ENCODE measurements at places on chromosomes 6 and 20.
A peak's percentile ranks its signal among the peaks of the same experiment; 100 is the strongest.

GRCh38 chr6:151285122-151285521 is 45.4 kb downstream of the AKAP12 start:
- DNase-seq = no peak

- DNase-seq = no peak
Measured at GRCh38 chr6:52552278-52552643, 24.6 kb downstream of the TRAM2 start.

DNA sequence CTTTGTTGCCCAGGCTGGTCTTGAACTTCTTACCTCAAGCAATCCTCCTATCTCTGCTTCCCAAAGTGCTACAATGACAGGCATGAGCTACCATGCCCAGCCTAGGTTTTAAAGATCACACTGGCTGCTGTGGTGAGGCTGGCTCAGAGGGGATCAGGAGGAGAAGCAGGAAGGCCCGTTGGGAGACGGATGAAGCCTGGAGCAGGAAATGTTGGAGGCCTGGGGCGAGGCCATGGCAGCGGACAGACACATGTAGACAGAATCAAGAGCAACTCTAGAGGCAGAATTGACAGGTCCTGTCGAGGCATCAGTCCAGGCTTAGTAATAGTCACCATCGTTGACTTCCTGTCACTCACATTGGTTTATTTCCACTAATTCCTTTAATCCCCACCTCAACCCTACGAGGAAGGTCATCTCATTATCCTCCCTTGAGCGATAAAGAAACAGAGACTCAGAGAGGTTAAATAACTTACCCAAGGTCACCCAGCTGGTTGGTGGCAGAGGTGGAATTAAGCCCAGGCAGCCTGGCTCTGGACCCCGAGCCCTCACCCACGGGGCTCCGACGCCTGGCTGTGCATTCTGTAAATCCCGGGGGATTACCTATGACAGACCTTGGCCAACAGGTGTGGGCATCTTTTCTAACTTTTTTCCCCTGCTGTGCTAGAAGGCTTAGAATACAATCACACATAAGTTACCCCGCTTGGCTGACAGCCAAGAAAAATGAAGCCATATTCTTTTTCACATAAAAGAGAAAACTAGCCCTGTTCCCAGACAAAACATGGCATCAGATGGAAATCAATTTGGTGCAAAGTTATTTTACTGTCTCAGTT is 113.4 kb downstream of the EYA2 start:
- no peak for DNase-seq

GRCh38 chr20:41137614-41138474 is 501 bp downstream of the PLCG1 start:
- DNase-seq = peak; percentile 45

GRCh38 chr20:58883241-58883691 is 30.8 kb downstream of the GNAS start:
- no peak for DNase-seq

- peak; percentile 42 for DNase-seq
Measured at GRCh38 chr20:23205611-23206041, 119.5 kb upstream of the CD93 start.

- no peak for DNase-seq
Measured at GRCh38 chr6:104579310-104579863, 280.3 kb downstream of the HACE1 start.

DNA sequence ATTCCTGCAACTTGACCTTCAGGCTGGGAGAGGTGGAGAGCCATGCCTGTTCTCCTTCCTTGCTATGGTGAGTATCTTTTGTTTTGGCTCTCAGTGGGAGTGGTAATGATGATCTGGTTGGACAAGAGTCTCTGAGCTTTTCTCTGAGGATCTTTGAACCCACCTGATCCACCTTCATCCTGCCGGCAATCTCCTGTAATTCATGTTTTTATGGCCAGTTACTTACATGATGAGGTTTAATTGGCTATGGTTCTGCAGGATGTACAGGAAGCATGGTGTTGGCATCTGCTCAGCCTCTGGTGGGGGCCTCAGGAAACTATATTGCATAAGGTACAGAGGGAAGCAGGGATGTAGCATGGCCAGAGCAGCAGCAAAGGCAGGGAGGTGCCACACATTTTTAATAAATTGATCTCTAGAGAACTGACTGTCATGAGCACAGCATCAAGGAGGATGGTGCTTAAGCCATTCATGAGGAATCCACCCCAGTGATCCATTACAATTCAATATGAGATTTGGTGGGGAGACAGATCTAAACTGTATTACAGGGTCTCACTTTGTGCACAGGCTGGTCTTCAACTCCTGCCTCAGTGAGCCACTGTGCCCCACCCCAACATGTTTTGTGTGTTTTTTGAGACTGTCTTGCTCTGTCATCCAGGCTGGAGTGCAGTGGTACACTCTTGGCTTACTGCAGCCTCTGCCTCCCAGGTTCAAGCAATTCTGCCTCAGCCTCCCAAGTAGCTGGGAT is 10.0 kb downstream of the HSPA1B start:
- DNase-seq = no peak

DNA sequence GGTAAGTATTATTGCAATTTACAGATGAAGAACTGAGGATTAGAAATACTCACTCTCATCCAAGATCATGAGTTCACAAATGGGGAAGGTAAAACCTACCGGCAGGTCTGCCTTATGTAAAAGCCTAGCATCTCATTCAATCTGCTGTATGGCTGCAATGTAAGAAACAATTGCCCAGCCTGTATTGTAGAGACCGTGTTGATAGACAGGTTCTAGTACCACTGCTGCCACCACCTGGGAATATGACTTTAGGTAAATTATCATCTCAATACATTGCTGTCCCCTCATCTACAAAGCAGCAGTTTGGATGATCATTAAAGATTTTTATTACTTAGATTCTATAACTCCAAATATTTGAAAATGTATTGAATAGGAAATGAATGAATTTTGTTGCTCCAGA is 23.3 kb upstream of the ARHGAP18 start:
- no peak for DNase-seq

DNA sequence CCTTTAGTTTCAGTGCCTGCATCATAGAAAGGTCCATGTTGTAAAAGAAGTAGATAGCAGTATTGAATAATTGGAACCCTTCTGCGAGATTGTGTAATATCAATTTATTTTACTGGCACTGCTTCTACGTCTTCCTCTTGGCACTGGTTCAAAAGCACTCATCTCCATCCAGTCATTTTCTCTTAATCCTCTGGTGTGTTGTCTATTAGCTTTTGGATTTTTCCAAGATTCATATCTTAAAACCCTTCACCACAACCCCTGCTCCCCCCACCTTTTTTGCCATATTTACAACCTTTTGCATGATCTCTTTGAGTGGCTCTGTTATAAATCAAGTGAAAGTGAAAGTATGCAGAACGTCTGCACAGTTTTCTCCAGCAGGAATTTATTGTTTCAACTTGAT is 76.6 kb upstream of the HSF2 start:
- DNase-seq = no peak

- DNase-seq = no peak
Measured at GRCh38 chr20:31593221-31594001, 11.7 kb upstream of the ID1 start.

- DNase-seq = no peak
Measured at GRCh38 chr20:29873946-29874345, 1383.5 kb upstream of the DEFB115 start.

DNA sequence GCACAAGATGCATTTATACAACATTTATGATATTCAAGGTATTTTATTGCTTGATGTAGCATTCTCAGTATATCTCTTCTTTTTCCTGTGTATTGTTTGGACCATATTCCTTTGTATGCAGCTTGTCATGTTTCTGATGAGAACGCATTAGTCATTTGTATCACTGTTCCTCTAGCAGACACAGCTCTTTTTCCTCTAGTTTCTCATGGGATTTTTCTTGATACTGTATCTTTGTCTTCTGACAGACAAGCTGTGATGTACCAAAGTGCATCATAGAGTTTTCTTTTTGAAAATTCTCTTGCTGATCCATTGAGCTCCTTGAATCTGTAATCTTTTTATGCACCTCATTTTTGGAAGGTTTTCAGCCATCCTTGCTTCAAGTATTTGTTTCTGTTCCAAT is 140.9 kb downstream of the SLC22A3 start:
- no peak for DNase-seq

- DNase-seq = no peak
Measured at GRCh38 chr6:21538186-21538798, 55.3 kb upstream of the SOX4 start.

DNA sequence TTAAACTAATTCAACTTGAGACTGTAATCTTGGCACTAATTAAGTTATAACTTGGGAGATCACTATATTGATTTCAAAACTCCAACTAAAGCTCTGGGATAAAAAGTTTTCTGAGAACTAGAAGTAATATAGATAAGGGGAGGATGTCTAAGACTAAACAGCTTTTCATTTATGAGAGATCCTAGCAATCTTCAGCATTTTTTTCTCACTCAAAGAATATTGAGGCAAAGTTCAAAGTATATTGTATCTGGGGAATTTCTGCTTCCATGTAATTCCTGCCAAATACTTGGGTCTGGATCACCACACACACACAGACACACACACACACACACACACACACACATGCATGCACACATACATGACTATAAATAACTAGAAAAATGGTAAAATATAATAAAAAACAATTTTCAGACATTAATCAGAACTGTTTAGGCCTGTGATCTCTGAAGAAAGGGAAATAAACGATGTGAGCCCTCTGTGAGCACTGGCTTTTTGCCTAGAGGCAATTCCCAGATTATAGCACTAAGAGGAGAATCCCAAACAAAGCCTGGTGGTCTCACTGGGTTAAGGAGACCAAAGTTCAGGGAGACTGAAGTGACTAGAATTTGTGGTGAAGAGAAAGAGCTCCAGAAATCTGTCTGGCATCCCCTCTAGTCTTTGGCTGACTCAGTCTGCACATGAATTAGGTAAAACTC is 92.8 kb downstream of the ADAT2 start:
- no peak for DNase-seq

DNA sequence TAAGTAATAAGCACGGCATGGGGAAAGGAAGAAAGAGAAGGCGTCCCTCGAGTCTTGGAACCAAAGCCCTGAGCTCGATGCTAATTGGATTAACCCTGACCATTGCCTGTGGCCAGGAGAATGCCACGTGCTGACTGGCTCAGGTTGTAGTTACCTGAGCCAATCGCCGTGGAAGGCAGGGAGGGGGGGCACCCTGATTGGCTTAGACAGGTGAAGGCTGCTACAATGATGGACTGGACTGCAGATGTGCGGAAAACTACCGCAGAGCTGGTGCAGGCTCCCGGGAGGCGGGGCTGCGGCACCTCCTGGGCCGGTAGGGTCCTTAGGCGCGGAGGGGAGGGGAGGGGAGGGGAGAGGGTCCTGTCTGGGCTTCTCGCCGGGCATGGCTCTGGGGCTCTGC is 121.3 kb downstream of the TFAP2C start:
- no peak for DNase-seq

- DNase-seq = no peak
Measured at GRCh38 chr6:170152989-170153388, 137.9 kb downstream of the DLL1 start.

GRCh38 chr6:99349171-99350141 is at the start of gene FAXC:
TSS of gene FAXC (minus strand) at chr6:99349674. CDS start at chr6:99349372, 302 bp downstream.
- DNase-seq = peak; percentile 30

- DNase-seq = no peak
Measured at GRCh38 chr6:63504777-63505384, 67.4 kb upstream of the LOC128125822 start.

DNA sequence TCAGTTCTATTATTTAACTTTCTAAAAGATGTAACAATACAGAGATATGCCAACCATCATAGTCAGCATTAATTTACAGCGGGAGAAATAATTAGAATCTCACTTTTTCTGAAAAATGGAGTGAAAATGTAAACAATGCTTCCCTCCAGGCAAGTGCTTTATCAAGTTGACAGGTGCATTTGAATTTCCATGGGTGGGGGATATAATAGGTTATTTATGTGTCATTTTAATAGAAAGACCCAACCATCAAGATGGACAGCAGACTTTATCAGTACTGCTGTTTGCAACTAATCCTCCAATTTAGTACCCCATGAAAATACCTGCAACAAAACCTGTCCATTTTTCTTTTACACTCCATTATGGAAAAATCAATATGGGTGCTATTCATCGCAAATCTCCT is 780.1 kb downstream of the TFAP2A start:
- DNase-seq = no peak

GRCh38 chr6:68633281-68633971 is 1.7 kb upstream of the ADGRB3 start:
- DNase-seq = no peak

DNA sequence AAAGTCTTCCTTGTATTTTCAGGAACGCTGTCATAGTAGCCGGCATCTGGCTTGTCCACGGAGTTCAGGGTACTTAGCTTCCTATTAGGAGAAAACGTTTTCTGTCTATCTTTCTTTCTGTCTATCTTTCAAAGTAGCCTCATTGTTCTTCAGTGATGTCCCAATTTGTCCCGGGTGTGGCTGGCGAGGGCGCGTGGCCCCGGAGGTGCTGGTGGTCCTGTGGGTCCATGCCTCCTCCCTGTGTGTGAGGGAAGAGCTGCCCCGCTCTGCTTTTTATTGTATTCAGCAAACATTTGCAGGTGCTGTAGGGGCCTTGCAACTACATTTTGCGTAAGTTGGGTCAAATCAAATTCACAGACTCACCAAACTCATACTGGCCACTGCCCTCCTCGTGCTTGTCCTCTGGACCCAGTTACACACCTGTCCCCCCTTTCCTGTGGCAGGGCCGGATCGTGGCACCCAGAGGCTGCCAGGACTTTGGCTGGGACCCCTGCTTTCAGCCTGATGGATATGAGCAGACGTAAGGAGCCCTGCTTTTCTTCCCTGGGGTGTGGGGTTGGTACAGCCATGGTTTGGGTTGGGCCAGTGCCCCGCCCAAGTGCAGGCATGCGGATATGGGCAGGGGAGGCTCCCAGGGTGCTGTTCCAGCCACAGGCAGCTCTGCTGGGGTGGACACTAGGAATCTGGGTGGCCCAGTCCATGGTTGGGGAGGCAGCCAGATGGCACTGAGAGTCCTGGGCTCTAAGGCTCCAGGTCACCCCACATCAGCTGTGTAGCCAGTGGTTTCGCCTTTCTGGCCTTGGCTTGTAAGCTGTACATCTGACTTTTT is 12.3 kb downstream of the ITPA start:
- DNase-seq = no peak

DNA sequence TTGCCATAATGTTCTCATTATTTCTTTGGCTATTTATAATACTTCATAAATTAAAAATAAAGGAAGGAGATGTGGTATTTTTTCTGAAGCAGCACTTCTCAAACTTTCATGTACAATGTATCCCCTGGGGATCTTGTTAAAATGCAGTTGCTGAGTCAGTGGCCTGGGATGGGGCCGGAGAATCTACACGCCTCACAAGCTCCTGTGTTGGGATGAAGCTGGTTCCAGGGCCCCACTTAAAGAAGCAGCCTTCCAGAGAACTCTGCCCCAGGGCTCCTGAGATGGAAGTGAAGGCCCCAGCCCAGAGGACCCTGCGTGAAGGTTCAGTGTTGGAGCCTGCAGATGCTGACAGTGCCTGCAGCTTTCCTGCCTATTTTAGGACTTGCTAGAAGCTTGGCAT is 40.1 kb upstream of the SLC23A2 start:
- no peak for DNase-seq

- DNase-seq = no peak
Measured at GRCh38 chr20:3282271-3283221, 43.6 kb upstream of the SLC4A11 start.

DNA sequence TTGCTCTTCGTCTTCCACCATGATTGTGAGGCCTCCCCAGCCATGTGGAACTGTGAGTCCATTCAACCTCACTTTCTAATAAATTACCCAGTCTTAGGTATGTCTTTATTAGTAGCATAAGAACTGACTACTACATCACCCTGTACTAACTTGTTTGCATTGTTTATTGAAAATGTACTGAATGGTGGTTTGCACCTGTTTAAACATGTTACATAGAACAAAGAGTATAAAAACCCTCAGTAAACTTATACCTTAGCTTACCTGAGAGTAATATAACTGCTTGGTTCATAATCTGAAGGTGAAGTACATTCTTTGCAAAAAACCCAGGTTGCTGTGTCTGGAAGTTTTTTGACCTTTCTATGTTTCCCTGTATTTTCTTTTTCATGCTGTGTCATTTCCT is 777.8 kb downstream of the TBC1D32 start:
- no peak for DNase-seq
